ENCODE measurements at places on chromosomes 5 and 9.

- DNase-seq, result peak; percentile 73
These were observed 102.2 kb upstream of the GNA14 start for GRCh38 chr9:77750284-77750683.

- DNase-seq, result peak; percentile 12
These were observed 118.6 kb downstream of the SPEF2 start for GRCh38 chr5:35736280-35736679.

DNA sequence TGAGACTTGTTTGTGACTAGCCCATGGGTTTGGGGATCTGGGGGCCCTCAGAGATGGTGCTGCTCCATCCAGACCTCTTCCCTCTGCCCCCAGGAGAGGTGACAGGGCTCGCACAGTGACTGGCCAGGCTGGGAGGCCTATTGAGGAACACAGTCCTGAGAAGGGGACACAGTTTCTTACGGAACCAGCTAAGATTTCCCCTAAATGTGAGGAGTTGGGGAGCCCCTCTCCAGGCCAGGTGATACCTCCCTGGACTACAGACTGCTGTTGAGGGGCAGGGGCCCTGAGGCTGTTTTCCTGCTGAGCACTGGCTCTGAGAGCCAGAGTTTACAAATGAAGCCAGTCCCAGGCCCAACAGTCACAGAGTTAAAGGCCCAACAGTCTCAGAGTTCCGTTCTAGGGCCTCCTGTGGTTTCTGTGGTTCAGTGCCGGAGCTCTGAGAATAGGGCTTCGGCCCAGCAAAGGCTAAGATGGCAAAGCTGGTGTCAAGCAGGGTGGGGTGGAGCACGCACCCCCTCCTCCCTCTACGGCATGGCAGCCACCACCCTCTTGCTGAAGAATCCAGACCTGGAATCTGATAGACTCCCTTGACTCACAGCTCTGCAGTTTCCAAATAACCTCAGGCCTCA is 1.1 kb upstream of the SEMA4D start:
- no peak for DNase-seq

- DNase-seq, result peak; percentile 28
These were observed 4.6 kb upstream of the CTNNA1 start for GRCh38 chr5:138748630-138749081.

DNA sequence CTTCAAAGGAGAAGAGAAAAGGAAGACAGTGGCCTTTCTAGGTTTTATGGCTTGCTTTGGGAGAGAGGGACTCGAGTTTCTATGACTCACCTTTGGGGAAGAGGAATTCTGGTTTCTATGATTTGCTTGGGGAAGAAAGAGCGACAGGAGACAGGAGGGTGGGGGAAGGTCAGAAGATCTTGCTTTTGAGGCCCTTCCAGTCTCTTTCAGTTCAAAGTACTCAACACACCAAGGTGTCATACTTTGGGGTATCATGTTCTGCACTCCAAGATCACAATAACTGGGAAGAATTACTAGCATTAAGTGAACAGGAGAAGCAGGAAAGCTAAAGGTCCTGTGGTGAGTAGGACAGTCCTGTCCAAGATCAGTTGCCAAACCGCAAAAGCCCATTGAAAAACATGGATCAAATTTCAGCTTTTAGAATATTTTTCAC is 324.5 kb downstream of the ARHGEF28 start:
- peak; percentile 34 for DNase-seq

GRCh38 chr5:76345582-76345981 is 57.5 kb upstream of the IQGAP2 start:
- DNase-seq, result no peak

- DNase-seq, result no peak
These were observed 142.0 kb downstream of the PARP8 start for GRCh38 chr5:50808406-50808805.

DNA sequence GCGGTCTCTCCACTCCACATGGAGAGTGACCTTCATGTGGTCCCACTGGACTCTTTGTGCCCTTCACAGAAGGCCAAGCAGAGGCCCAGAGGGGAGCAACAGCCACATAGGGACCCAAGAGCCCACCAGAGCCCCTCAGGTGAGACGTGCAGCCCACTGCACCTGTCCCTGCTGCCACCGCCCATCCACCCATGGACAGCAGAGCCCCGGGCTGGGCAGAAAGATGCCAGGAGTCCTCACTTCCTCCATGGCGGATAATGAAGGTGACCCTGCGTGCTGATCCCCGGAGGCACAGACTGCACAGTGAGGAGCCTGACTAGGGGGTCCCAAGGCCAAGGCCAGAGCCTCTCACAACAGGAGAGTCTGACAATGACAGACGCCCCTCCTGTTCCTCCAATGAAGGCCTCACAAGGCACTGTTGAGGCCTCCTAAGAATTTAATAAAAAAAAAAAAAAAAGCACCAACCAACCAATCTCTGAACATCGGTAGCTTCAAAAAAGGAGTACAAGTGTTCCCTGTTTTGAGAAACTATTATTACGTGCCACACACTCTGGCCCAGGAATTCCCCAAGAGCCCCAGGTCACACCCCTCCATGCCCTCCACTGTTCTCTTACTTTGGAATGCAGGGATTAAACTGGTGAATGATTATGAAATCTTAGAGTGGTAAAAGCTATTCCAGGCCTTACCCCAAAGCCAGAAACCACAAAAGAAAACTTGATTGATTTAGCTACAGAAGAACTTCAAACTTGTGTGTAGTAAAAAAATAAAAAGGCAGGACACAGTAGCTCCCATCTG is 2.8 kb upstream of the PPP1R26 start:
- peak; percentile 33 for DNase-seq

DNA sequence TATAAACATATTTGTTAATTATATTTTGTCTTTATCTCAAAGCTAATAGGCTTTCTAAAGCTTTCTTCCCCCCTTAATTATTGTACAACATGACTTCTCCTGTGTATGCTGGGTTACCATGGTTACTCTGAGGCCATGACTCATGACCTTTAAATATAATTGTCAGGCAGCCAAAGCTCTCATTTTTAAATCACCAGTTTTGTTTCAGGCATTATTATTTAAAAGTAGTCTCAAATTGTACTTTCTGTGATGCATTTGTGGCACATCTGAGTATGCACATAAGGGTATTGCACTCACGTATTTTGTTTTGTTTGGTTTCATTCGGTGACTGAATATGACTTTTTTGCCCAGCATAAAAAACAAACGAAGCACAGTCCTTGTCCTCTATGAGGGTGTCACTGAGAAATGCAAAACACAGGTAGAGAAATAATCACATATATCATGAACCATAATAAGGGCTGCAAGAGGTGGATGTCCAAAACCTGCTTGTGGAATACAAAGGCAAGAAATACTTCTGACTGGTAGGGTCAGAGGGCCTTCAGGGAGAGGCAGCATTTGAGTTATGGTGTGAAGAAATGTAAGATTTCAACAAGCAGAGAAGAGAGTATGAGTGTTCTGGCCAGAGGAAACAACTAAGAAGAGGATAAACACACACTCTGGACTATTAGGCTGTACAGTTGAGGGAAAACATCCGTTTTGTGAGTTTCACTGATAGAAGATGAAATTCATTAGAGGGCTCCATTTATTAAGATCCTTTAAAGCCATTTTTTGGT is 2.1 kb downstream of the CCDC192 start:
- DNase-seq, result peak; percentile 75

- DNase-seq, result no peak
These were observed 38.9 kb upstream of the DAB2IP start for GRCh38 chr9:121612511-121612998.

DNA sequence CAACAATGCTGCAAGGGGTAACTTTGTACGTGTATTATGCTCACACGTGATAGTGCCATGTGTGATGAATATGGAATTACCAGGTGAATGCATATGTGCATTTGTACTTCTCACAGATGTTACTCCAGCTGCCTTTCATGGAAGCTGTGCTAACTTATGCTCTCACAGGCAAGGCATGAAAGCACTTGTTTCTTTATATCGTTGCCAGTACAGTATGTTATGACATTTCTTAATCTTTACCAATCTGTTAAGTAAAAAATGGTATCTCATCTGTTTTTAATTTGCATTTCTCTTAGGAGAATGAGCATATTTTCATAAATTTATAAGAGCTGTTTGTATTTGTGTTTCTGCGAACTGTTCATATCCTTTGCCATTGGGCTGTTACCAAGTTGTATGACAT is 311.8 kb upstream of the DMRT1 start:
- no peak for DNase-seq

DNA sequence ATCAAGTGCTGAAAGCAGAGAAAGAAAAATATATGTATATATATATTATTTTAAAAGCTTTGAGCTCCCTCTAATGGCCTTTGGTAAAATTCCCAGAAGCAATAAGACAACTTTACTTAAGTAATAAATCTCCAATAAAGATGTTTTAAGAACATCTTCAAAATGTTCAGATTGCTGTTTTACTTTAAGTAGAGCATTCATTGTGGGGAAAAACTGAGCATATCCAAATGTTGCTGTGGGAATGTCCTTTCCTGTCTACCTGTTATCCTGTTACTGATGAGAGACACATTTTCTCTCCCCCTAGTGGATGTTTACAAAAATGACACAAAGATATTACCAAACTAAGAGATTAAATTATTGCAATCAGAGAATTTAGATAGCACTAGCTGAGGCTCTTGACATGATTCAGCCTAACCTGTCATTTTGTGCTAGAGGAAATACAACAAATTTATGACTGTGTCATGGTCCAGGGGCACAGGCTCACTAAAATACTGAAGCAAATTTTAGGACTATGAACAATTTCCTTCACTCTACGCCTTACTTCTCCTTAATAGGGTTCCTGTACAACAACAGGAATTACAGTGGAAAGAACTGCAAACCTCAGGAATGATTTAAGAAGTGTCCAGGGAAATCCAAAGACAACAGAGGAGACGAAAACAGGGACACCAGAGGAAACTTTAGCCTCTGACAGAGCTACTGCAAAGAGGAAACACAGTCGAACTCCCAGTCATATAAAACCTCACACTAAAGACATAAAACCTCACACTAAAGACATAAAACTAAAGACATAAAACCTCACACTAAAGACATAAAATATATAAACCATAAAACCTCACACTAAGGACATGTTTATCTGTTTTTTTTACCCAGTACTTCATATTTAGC is 24.3 kb upstream of the PRRC1 start:
- DNase-seq, result peak; percentile 48

DNA sequence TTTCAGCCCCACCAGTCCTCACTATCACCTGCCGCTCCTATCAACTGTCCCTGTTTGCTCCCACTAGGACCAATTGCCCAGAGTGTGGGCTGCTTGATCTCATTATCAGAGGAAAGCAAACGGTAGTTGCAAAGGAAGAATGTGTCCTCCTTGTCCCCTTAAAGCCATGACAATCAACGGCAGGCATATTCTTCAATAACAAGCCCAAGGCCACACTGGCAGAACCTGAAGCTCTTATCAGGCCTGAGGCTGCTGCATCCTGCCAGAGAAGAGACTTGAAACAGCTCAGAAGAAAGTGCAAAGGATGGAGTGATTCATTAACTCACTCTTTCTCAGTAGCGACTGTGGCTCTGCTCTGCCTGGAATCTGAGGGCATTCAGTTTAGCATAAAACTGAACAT is 39.2 kb upstream of the MAN2A1 start:
- no peak for DNase-seq

DNA sequence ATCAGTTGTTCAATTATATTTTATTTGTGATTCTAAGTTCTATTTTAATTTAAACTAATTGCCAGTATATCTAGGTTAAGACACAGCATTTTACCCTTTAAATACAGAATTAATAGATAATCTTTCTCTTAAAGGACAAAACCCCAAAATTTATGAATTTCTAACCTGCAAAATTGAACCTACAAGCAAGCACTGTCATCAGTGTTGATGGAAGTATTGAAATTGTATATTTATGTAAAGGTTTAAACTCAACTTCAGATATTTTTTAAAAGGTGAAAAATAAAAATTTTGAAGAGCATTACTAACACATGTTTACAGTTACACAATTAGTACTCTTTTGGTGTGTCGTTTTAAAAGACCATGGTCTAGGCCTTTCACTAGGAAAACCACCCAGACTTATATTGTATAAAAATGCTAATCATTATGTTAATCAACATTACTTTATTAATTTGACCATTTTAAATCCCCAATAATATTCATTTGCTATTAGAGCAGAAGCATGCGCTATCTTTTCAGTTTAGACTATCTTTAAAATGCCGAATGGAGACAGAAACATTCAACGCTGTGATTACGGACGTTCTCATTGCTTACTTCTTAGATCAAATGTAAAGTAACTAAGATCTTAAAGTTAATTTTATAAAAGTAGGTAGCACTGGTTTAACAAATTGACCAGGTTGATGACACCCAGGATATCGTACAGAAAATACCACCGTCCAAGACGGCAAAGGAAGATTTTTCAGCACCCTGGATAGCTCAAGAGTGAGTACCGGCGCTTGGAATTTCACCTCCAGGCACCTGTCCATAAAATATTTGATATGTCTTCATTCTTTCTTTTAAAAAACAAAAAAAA is 3.2 kb downstream of the OTP start:
- no peak for DNase-seq

GRCh38 chr5:126851501-126852011 is 74.6 kb downstream of the LMNB1 start:
- DNase-seq, result no peak

- no peak for DNase-seq
These were observed 55.3 kb upstream of the CLINT1 start for GRCh38 chr5:157914151-157914788.

DNA sequence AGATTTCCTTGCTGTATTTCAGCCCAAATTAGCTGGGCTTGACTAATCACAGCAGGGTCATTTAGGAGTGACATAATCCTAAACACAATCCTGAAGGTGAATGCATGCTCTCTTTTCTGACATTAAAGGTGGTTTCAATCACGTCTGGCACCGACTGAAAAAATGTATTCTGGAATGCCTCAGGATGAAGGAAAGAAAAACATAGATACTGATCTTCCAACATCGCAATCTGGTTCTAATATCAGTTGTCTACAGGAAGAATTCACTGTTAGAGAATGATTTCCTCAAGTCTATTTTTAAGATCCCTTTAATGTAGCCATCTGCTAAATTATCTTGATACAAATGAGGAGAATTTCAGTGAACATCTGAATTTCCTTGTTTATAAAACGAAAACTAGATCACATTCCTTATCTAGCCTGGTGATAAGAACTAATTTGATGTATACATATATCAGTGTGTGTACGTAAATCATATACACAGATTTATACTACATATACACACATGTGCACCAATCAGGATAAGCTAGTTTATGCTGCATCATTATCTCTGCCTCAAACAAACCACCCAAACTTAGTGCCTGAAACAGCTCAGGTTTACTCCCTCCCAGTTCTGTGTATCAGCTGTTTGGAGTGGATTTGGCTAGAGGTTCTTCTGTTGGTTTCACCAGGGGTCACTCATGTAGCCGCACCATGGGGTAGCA is 31.3 kb upstream of the TAS2R1 start:
- DNase-seq, result peak; percentile 38

DNA sequence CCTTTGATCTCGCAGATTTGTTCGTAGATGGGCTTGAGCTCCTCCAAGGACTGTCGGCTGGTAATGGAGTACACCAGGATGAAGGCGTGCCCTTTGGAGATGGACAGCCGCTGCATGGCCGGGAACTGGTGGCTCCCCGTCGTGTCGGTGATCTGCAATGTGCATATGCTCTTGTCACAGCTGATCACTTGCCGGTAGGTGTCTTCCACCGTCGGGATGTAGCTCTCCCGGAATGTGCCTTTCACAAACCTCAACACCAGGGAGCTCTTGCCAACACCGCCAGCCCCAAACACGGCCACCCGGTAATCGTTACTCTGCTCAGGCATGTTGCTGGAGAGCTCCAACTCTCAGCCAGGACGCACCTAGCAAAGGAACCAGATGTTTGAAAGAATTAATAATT is 29.1 kb downstream of the DIRAS2 start:
- no peak for DNase-seq

GRCh38 chr5:8012131-8012977 is 143.4 kb downstream of the MTRR start:
- no peak for DNase-seq

- no peak for DNase-seq
These were observed 89.1 kb downstream of the NRG2 start for GRCh38 chr5:139954022-139954421.

- DNase-seq, result no peak
These were observed 65.5 kb downstream of the EBF1 start for GRCh38 chr5:159034083-159034824.
